Stimulated activated naive CD8-positive, alpha-beta T cell treated with anti-CD3 and anti-CD28 coated beads, Interleukin-15, amount 100 ng/mL, for 72 hours (primary cell): ENCODE measurements at places on chromosomes 16 and 17.

DNA sequence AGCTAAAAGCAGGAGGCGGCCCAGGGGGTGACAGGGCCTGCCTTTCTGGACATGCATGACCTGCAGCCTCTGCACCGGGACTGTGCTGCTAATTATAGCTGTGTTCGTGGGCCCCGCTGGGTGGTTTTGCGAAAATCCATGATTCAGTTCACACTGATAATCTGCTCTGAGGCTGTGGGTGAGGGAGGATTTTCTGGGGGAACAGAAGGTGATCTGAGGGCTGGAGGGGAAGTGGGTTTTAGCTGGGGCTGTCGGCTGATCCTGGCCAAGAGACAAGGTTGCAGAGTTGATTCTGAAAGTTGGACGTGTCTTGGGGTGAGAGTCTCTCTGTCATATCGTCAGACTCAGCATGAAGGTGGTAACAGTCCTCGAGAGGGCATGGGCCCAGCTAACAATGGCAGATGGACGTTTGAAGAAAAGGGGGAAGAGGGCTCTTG is 187.5 kb upstream of the ZNF469 start:
- no peak for DNase-seq

DNA sequence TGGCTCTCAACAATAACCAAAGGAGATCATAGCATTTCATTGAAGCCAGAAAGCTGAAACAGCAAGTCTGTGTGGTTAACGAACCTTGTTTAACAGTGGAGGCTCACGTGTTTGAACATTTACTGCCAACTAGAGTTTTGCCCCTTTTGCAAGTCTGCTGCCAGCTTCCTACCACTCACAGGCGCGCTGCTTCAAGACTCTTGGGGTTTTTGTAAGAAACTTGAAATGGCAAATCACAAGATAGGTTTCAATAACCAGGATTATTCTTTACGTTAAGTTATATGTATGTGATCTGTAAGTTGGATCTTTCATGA is 1.2 kb downstream of the SNTB2 start:
- no peak for DNase-seq

GRCh38 chr17:46109603-46110189 is 83.5 kb downstream of the KANSL1 start:
- no peak for DNase-seq

DNA sequence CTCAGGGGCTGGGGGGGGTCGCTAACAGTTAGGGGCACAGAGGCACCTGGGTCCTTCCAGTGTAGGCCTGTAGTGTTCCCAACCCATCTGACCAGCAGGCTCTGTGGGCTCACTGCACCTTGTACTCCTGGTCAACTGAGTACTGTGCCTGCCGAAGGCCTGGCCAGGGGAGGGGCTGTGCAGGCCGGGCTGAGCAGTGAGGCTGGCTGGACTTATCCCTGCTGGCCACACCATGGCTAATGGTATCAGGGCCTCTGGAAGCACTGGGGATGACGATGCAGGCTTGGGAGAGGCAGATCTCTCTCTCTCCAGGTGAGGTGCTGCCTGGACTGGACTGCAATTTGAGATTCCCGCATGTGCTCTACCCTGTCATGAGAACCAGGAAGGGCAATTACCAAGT is 58.9 kb upstream of the SDK2 start:
- DNase-seq: no peak

DNA sequence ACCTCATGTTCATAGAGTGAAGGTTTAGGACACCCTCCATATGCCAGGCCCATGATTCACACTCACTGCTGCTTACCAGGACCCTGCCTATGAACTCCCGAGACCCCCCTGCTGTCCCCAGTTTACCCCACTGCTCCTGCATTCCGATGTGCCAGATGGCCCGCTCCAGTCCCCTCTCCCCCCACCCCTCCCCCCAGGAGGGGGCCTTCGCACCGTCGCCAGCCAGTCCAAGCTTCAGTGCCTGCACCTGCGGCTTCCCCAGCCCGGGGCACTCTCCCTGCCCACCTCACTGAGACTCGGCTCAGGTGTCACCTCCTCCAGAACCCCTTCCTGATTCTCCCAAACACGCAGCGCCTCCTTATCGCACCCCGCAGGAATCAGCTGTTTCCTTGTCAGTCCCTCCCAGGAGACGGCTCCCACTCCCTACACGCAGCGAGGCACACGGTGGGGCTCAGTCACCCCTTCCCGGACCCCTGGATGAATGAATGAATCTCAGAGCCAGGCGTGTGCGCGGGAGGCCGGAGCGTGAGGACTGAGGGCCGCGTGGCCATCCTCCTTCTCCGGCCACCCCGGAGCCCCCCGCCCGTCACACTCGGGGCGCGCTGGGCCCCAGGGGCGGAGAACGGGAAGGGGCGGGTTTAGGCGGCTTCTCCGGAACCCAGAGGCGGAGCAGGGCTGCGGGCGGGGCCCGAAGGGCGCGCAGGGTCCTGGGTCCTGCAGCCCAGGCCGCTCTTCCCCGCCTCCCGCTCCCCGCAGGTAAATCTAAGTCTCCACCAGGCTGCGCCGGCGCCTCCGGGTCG is 1.6 kb downstream of the MYO1C start:
- DNase-seq: peak; percentile 49

DNA sequence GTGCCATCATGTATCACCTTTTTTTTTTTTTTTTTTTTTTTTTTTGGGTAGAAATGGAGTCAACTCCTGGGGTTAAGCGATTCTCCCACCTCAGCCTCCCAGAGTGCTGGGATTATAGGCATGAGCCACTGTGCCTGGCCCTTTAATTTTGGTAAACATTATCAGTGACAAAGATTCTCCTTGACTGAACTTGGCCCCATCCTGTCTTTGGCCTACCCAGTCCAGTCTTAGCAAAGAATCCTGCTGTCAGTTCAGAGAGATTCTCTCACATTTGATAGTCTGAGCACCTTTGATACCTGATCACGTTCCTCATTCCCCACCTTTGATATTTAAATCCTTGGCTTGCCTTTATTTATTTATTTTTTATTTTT is 11.5 kb downstream of the RAD51C start:
- DNase-seq: no peak

GRCh38 chr16:68344252-68344651 is 33.4 kb downstream of the PRMT7 start:
- no peak for DNase-seq

DNA sequence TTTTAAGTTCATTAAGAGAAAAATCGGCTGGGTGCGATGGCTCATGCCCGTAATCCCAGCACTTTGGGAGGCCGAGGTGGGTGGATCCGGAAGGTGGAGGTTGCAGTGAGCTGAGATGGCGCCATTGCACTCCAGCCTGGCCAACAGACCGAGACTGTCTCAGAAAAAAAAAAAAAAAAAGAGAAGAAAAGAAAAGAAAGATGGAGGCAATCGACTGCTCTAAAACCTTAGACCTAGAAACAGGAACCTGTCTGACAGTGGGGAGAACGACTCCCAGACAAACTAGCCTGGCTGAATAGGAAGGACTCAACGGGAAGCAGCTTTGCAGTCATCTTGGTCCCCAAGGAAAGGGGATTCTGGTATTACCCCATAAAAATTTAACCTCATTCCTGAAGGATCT is 13.7 kb downstream of the MRC2 start:
- no peak for DNase-seq

GRCh38 chr16:80656711-80657150 is 115.9 kb downstream of the DYNLRB2 start:
- peak; percentile 14 for DNase-seq

GRCh38 chr16:14449334-14449733 is 180.7 kb downstream of the PARN start:
- no peak for DNase-seq

GRCh38 chr17:44222112-44222869 is 2.8 kb upstream of the UBTF start:
- DNase-seq: peak; percentile 59

- no peak for DNase-seq
Observed at GRCh38 chr16:80681436-80681835, 123.0 kb downstream of the CDYL2 start.

DNA sequence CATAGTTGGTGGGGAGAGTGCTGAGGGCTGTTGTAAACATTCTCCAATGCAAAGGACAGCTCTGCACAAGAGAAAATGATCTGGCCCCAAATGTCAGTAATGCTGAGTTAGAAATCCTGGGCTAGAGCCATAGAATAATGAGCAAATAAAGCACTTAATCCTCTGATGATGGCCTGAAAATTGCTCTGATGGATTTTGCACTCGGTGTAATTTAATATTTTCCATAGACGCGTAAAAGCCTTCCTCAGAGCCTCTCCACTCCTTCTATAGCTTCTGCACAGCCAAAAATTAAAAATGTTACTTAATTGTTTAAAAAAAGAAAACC is 23.7 kb downstream of the FAM20A start:
- no peak for DNase-seq

DNA sequence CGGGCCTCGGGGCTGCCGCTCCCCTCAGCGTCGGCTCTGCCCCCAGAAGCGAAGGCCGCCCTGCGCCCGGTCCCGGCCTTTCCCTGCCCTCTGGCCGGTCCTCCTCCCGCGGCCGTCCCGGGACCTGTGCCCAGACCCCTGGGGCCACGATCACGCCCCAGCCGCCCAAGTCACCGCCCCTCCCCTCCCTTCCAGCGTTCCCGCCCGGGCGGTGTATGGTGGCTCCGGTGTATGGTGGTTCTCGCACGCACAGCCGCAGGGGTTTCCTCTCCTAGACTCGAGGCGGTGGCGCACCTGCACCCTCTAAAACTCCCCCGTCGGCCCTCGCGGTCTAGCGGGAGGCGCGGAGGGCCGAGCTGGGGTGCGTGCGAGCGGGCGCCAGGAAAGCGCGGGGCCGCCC is 10.0 kb downstream of the TIGD7 start:
- DNase-seq: no peak

DNA sequence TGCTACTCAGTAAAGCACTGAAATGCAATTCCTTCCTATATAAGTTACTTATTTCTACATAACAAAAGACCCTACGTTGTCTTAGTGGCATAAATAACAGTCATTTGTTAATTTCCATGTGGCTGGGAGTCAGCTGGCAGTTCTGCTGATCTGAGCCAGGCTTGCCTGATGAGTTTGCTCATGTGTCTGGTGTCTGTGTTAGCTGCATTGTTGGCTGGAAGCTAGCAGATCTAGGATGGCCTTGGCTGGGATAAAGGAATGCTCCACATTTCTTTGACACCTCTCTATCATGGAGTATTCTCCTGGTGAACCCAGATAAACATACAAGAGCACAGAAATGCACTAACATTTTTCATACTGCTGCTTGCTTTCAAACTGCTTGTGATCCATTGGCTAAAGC is 264.4 kb upstream of the MON1B start:
- DNase-seq: no peak

DNA sequence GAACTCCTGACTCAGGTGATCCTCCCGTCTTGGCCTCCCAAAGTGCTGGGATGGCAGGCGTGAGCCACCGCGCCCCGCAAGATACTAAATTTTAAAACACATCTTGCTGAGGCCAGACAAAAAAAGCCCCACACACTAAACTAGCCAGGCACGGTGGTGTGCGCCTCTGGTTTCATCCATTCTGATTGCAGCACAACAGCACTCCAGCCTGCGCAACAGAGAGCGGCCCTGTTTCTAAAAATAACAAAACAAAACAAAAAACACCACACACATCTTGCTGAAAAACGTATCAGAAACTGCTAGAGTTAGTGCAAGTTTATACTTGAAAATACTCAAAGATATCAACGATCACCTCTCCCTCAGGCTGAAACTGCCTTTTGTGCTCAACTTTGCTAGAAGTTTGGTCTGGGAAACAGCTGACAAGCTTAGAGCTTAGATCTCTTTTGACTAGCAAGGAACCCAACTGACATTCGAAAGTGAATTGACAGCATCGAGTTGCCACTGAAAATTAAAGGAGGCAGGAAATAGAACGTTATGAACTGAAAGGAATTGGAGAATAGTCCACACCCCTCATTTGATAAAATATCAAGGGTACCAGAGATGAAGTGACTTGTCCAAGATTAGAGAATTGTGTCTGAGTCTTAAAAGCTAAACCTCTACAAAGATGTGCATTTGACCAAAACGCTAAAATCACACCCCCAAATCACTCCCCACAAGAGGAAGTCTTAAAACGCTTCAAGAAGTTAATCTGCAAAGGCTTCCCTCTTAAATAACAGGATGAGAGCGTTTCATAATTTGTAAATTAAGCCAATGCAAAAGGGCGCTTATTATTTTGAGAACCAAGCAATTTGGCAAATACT is 908 bp downstream of the COG4 start:
- DNase-seq: no peak

DNA sequence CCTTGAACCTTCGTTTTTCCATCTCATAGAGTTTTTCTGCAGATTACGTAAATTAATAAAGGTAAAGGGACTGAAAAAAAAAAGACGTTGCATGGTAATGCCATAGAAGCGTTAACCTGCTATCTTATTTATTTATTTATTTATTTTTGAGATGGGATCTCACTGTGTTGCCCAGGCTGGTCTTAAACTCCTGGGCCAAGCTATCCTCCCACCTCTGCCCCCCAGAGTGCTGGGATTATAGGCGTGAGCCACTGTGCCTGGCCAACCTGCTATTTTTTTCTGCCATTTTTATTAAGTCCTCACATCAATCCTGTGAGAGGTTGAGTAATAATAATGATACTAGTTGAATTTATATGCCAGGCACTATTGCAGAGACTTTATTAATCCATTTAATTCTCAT is 7.9 kb downstream of the MSI2 start:
- DNase-seq: no peak

DNA sequence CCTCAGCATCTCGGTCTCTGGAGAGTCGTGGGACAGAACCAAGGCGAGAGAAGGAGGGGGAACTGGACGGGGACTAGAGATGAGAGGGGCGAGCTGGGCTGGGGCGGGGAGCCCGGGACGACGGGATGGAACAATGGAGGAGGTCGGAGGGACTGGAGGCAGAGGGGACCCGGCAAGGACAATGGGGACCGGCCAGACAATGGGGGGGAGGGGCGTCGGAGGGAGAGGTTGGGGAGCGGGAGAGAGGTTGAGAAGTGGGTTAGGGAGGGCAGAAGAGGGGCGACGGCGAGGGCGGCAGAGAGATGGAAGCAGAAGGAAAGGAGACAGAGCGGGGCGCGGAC is 719 bp downstream of the NGFR start:
- no peak for DNase-seq

DNA sequence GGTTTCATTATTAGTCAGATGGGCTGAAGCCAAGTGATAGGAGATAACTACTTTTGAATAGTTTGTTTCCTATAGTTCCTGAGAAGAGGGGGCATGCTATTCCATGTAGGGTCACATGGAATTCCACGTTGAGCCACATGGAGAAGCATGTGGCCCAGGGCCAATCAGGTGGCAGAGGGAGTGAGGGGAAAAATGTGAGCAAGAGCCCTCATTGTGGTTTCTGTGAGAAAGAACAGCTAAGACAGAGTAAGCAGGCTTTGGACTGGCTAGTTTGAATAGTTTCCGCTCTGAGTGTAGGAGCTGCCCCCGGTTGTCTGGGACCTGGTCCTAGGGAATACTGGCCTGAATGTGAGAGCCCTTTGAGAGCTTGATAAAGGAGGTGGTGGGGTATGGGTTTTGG is 69.9 kb upstream of the CNTNAP4 start:
- DNase-seq: no peak

GRCh38 chr17:78234261-78234865 is 2.9 kb downstream of the TMEM235 start:
- DNase-seq: no peak
